Activated CD4-positive, alpha-beta T cell treated with anti-CD3 and anti-CD28 coated beads, Interleukin-2, amount 50 U/mL, for 48 hours (primary cell): ENCODE measurements at places on chromosomes 6 and 20.

DNA sequence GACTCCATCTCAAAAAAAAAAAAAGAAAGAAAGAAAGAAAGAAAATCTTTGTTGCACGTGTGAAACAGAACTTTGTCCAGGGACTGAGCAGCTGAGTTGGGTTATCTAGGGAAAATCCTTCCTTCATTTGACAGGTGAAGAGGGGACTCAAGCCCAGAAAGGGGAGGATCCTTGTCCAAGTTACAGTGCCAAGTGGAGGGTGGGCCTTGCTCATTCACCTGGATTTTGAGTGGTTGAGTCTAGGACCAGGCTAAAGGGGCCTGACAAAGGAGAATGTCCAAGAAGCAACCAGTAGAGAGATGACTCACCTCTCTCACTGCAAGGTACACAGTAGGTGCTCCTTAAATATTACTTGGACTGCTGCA, 2.7 kb downstream of the TGIF2 start:
- no peak for DNase-seq

DNA sequence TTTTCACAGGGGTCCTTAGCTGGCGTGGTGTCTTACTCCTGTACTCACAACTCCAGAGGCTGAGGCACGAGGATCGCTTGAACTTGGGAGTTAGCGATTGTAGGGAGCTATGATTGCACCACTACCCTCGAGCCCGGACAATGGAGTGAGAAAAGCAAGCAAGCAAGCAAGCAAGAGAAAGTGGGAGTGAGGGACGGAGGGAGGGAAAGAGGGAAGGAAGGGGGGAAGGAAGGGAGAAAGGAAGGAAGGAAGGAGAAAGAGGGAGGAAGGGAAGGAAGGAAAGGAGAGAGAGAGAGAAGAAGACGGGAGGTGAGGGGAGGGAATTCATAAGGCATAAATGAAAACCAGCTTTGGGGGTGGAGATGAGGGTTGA, 120.5 kb downstream of the TRIM27 start:
- no peak for DNase-seq

DNA sequence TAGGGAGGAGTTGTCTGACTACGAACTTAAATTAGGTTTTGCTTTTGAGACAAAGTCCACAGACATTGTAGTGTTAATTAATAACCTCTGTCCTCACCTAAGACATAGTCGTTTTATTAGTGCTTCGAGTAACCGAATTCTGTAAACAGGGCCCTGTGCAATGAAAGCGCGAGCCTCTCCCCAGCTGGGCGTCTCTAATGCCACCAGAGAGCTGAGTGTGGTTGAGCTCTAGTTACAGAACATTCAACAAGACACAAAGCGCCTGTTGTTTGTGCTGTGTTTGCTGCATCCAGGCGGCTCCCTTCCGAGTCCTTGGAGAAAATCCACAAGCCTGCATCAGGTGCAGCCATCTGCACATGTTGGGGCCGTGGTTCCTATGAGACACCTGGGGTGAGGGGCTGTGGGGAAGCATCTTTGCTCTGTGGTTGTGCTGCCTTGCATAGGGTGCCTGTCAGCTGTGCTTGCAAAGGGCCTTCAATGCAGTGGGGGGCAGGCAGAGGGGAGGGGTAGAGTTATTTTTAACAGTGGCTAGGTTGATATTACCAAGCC, 63.9 kb downstream of the CD164 start:
- no peak for DNase-seq

DNA sequence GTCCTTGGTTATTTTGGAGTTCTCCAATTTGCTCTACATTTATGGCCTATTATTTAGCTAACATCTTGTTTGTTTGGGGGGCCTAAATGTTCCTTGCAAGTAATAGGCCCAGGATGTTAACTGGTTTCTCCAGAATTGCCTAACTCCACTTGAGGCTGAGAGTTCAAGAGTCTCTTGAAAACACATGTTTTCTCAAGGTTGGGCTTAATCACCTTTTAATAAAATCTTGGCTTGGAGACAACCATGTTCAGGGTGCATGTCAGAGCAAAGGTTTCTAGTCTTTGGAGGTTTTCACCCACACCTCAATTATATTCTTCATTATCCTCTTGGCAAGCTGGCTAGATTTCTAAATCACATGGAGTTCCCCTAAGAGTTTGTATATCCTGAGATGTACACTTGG, 54.2 kb downstream of the KLHL31 start:
- no peak for DNase-seq

DNA sequence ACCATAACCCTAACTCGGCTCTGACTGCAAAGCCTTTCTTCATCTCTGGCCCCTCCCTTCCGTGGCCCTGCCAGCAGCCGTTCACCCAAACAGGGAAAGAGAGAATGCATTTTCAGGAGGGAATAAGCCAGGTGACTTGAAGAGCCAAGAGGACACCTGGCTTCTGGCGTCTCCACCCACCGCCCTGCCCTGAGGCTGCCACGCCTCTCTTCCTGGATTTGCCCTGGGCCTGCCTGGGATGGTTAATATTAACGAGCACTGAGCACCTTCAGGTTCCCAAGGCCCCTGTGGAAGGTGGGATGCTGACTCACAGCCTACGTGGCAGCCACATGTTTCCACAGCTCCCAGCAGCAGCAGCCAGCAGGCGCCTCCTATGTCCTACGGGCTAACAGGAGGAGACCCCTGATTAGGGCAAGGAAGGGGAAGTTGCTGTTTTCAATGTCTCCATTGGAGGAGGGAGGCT, 138.0 kb upstream of the RREB1 start:
- DNase-seq: no peak

DNA sequence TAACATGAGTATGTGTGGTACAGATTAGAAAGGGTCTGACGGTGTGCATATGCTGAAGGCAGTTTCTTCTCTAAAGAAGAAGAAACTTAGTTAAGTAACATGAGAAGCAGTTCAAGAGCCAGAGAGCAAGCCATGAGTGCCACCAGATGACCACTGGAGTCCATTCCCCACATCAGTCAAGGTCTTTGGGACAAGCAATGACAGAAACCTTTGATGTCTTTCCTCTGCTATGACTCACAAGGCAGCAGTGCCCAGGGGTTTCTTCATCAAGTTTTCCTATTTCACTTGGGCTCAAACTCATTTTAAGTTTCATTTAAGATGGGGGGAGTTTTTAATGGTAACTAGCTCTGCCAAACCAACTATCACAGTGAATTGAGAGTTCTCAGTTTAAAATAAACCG, 303.8 kb upstream of the TBX18 start:
- no peak for DNase-seq

DNA sequence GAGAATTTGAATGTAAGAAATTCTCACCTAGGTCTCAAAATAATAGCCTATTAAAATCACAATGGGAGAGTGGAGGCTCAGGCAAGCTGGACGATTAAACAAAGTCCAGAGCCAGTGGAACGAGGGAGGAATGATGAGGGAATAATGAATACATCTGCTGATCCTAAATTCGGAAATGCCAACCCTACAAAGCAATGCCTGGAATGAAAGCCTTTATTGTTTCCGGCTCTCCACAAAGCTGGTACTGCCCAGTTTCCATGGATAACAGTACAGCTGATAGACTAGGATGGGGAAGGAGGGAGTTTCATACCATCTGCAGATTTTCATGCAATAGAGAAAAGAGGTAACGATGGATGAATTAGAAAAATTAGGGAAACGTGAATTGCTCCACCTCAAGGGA, 356.1 kb downstream of the CBLN4 start:
- DNase-seq: no peak

DNA sequence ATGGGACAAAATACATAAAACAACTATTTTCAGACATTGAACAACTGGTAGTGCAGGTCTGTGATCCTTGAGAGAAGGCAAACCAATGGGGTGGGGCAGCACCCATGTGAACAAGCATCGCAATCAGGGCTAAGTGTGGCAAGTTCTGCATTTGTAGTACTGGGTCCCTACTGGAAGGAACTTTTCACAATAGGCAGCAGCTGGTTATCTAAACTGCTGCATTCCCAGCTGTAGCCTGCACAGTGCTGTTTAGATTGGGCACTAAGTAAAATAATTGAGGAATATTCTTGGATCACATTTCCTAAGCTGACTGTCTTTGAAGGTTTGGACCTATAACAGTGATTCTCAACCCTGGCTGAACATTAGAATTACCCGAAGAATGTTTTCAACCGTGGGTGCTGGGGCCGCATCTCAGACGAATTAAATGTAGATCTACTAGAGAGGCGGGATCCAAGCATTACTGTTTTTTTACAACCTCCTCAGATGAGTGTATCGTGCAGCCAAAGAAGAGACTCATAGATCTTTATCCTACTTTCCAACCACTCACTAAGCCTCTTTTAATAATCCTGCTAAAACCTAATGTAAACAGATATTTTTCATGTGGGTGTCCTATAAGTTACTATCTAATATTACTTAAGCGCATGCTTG, 12.4 kb upstream of the MAP3K4 start:
- DNase-seq: no peak

GRCh38 chr6:168122521-168122920, 43.5 kb upstream of the FRMD1 start:
- DNase-seq: no peak

- no peak for DNase-seq
Observed at GRCh38 chr6:31453259-31453658, 44.7 kb upstream of the MICB start.

DNA sequence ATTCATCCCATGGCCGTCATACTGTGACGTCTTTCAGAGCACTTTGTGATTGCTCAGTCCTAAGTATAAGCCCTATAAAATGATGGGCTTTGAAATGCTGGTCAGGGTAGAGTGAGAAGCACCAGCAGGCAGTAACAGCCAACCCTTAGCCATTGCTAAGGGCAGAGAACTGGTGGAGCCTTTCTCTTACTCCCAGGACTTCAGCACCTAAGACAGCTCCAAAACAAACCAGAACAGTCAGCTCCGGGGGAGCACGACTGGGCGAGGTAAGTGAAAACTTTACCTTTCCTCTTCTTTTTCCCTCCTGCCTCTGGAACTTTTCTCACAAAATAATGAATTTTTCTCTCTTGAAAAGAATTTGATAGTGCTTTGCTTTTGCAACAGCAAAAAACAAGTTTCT, at the start of gene VIP:
Gene VIP (plus strand): TSS at position 104 of the 400 bp plus-strand sequence. CDS start 1,381 bp downstream, outside the sequence.
- DNase-seq: no peak

GRCh38 chr6:20534295-20535262, at the start of gene CDKAL1:
CDKAL1 (plus strand) TSS chr6:20534457; CDS start chr6:20546351, 11,894 bp downstream.
- peak; percentile 90 for DNase-seq

DNA sequence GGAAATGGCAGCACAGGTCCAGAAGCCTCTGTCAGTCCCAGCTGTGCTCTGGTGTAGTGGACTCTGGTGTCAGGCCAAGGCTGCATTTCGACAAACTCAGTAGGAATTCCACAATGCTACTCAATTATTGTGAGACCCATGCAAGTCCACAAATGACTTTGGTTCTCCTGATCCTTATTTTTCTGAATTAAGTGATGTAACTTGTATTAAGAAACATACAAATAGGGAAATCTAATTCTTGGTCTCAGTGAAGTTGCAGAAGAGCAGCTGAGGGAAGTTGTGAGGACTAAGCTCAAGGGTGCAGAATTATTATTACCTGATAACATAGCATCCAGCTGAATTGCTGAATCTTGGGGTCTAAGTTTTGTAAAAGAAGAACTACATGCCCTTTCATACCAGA, 116.8 kb downstream of the MAFB start:
- no peak for DNase-seq

GRCh38 chr6:15793826-15794225, 131.0 kb upstream of the DTNBP1 start:
- no peak for DNase-seq

DNA sequence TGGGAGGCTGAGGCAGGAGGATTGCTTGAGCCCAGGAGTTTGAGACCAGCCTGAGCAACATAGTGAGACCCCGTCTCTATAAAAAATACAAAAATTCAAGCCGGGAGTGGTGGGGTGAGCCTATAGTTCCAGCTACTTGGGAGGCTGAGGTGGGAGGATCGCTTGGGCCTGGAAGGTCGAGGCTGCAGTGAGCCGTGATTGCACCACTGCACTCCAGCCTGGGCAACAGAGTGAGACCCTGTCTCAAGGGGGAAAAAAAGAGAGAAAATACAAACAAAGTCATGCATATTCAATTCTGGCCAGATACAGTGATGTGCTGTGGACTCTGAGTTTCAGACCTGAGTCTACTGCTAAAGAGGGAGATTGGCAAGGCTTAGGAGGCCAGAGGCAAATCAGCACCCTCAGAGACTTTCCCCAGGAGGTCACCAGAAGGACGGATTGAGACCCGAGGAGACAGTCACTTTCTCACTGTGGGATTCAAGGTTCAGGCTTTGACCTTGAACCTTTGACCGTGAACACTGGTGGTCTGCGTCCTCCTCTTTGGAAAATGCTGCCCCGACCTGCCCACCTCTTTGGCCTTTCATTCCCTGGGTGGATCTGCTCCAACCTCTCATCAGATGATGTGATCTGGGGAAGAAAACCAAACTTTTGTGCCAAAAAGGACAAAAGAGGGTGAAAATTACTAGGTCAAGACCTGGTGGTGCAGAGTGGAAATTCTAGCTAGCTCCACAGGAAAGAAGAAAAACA, 31.2 kb downstream of the TGM2 start:
- DNase-seq: no peak

DNA sequence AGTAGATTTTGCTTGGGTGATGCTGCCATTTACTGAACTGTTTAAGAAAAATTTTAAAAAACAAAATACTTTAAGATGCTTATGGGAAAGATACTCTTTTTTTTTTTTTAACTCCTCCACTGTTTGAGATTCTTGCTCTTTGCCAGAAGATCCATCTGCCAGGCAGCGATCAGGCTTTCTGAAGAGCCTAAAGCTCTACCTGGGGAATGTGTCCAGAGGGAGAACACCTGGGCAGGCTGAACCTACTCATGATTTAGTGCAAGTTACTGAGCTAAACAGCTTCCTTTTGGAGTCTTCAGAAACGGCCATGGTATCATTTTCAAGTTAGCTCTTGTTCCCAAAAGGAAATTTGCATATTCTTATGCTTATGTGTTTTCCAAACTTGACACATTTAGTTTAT, 23.5 kb upstream of the MLIP start:
- no peak for DNase-seq

DNA sequence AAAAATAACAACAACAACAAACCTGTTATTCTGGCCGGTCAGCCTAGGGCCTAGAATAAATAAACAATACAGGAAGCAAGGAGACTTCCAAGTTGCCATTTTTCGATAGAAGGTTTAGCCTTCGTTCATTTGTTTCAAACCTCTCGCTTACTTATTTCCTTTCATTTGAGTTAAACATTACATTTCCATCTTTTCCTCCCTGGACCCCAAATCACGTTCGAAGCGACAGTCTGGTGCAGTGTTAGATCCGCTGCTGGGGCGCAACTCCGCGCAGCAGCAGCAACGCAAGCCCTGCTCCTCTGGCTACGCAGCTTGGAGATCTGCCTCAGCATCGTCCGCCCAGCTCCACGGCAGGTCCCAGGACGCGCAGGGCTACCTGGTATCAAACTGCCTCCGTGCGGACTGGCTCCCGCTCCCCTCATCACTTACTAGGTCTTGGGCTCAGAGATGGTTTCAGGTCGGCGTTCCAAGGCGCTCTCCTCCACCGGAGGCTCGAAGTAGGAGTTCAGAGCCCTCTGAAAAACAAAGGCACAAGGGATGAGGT, 530 bp downstream of the TDP2 start:
- DNase-seq: no peak

DNA sequence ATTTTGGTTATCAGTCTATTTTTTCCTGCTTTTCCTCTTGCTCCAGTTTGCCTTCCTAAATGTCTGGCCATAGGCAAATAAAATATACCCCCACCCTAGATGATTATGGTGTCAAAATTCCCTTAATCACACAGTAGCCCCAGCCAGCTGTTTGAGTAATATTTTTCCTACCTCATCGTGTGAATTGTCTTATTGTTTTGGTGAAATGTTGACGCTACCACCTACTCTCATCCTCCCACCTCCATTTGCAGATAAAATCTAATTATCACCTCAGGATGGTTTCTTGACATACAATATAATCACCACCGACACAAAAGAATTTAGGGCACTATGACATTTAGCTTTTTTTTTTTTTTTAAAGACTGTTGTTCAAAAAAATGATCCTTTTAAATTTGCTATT, 44.1 kb upstream of the FUCA2 start:
- DNase-seq: no peak

- no peak for DNase-seq
Observed at GRCh38 chr20:35395728-35396127, 16.0 kb downstream of the UQCC1 start.
